Activated CD4-positive, alpha-beta memory T cell treated with anti-CD3 and anti-CD28 coated beads for 36 hours (primary cell): ENCODE measurements at places on chromosomes 2 and 18.

DNA sequence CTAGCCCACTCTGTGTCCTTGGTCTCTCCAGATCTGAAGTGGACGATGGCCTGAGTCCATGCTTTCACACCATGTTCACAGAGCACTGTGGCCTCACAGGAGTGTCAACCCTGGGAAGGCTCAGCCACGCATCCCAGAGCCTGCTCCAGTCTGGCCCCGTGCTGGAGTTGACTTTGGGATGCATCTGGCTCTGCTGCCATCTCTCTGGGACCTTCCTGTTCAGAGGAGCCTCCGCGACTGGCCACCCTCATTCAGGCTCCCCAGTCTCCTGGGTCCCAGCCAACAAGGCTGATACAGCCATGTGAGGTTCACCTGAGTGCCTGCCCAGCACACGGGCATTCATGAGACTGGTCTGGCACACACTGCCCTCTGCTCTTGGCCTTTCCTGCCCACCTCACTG is 199.7 kb upstream of the RAB6C start:
- DNase-seq, result no peak

GRCh38 chr2:216103213-216103612 is 5.9 kb upstream of the XRCC5 start:
- no peak for DNase-seq

DNA sequence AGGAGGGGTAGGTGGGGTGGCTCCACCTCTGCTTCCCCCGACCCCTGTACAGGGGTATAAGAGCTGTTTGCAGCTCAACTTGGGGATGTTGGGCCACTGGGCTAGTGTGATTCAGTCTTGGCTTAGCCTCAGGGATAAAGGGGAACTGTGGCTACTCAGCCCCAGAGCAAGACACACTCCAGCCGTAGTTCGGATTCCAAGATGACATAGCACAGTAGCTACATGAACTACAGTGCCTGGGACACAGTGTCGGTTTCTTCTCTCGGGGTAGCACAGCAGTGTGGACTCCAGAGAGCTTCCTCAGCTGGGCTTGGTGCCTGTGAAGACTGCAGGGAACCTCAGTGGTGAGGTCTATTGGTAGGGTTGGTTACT is 21.1 kb downstream of the CARF start:
- no peak for DNase-seq

GRCh38 chr18:21857871-21858270 is 117.3 kb downstream of the MIB1 start:
- DNase-seq, result no peak

DNA sequence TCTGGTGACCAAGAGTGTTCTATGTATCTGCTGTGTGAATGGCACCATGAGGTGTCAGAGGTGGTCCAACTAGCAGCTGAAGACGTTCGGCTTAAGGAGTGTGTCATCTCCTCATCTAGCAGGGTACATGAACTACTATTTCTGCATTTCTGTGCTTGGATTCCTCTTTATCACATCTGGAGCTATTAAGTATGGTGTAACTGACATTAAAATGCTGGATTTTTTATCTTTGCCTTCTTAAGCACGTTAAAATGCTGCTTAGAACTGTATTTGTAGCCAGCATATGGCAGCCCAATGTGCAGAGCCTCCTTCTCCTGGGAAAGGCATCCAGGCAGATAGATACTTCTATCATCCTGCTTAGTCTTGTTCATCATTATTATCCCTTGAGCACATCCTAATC is 409.3 kb upstream of the MMADHC start:
- no peak for DNase-seq

DNA sequence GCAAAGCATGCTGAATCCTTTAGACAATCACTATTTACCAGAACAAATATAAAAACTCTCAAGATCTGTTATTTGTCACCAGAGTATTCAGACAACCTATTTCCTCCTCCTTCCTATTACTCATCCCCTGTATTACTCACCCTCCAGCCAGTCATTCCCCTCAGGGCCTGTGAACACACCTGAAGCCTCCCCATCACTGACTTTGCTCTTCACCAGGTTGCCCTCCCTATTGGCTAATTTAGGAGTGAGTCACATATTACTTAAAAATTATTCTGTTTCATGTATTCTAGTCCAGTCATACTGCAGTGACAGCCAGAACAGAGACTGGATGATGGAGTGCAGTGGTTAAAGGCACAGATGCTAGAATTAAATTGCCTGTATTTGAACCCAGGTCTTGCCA is 3.7 kb upstream of the ATG16L1 start:
- peak; percentile 82 for DNase-seq

DNA sequence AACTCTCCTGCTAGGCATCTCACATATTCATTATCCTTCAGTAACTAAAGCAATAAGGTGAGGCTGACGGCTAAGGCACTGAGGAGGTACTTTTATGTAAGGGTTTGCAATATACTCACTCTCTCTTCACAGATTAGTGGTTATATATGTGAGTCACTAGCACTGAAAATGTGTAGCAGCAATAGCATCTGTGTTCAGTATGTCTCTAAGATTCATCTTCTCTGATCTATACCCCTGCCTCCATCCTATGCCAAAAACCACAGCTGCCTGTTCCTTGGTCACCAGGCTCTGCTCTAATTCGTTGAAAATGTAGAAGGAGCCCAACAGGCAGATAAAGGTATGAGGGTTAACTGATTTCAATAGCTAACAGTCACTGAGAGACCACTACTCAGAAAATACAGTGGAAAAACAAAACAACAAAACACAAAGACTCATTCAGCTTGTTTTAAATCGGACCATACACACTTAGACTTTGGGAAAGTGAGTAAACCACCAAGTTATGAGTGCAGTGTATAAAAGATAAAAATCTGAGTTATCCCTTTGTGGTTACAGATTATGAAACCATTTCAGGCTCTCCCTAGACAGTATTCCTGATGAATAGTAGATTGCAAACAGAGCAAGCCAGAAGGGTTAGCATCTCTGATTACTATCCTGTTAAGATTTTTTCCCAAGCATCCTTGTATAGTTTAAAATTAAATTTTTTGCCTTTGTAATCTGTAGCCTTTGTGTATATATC is 75.3 kb upstream of the CYP26B1 start:
- no peak for DNase-seq

DNA sequence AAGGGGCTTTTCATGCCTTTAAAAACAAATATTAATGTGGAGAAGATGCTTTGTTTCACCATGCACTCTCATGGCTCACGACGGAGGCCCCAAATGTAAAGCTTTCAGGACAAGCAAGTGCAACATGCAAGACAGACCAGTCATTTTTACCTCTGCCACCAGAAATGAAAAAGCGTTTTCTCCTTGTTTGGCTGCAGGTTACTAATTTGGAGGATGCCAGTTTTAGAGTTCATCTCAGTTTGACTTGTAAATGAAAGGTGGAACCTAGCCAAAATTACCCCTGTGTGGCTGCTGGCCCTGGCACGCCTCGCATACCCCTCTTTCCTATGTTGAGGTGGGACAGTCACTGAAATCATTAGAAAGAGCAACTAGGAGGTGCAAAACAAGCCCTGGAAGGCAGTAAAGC is 138.6 kb downstream of the BCL2 start:
- peak; percentile 73 for DNase-seq

DNA sequence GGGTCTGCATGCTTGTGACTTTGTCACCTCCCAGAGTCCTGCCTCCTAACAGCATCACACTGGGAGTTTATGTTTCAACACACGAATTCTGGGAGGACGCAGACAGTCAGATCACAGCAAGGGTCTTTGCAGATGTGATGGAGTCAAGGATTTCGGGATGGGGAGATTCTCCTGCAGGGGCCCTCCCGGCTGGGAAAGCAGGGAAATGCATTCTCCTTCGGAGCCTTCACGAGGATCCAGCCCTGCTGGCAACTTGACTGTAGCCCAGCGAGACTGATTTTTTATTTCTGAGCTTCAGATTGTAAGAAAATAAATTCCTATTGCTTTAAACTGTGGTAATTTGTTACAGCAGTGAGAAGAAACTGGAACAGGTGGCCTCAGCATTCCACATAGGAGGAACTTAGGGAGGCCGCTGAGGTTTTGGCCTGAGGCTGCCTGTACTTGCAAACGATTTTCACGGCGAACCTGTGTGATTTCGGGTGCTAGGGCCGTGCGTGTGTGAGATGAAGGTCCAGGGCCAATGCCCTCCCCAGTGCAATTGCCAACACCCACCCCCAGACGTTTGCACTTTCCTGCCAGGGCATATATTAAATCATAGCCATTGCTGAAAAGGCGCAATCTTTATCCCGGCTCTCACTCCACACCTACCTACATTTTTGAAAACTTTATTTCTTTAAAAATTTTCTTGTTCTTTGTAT is 79.8 kb downstream of the ASB1 start:
- DNase-seq, result no peak

GRCh38 chr2:130785466-130786055 is 30.2 kb downstream of the AMER3 start:
- no peak for DNase-seq

- DNase-seq, result peak; percentile 73
Measured at GRCh38 chr2:134282629-134283400, 28.9 kb downstream of the MGAT5 start.

DNA sequence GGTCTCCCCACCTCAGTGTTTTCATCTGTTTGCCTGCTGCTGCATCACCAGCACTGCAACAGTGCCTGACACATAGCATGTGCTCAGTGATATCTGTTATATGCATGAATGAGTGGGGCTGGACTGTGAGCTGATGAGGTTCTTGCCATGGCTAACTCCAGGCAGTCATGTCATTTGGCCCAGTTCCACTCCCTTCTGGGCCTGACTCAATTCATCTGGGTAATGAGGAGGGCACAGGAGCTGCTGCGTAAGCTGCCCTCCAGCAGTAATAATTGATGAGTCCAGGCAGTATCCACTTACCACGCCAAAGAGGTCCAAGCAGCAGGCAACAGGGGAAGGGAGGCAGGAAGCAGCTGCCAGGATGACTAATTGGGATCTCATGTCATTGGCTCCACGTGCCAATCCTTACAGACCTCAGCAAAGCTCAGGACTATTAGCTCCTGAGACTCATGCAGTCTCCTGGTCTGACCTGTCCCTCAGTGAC is 34.1 kb upstream of the MAT2A start:
- DNase-seq, result no peak

GRCh38 chr2:113080134-113080533 is 12.4 kb downstream of the IL1F10 start:
- DNase-seq, result peak; percentile 74

- no peak for DNase-seq
Measured at GRCh38 chr2:69217333-69218080, 169.5 kb downstream of the GFPT1 start.

DNA sequence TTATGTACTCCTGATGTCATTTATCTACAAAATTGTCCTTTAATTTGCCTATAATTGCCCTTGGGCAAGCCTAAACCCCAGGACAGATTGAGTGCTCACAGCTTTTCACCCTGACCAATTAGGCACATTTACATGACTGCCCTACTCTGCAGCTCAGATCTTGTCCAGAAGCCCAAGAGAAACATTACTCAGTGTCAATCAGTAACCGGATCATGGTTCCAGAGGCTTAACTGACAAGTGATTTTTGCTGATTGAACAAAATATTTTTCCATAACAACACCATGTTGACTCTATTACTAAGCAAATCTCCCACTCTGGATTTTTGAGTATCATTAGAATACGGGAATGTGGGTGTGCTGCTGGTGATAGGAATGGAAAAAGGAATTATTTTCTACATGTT is 465.4 kb upstream of the TNP1 start:
- DNase-seq, result no peak

DNA sequence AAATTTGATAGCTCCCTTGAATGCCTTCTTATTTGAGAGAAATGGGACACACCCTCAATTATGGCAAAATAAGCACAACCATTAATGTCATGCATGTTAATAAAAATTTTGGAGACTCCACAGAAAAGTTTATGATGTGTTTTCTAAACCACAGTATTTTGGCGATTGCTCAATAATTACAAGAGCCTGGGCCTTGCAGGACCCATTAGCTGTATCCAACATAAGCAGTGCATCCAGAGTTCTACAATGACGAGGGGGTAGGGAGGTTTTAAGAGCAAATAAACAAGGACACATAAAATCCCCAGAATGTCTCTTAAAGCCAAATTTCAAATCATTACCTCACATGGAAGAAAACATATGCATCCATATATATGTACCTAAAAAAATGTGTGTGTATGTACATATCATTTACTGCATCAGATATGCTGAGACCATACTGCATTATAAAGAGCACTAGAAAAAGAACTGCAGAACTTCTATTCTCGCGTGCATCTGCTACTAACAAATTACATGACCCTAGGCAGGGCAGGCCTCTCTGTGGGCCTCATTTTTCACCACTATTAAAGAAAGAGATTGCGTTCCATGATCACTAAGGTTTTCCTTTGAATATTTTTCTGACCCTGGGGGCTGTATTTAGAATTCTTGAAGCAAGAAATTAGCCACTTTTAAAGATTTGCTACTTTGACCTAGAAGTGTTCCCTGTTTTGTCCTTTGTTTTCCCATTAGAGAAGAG is 38.0 kb downstream of the CMPK2 start:
- no peak for DNase-seq

DNA sequence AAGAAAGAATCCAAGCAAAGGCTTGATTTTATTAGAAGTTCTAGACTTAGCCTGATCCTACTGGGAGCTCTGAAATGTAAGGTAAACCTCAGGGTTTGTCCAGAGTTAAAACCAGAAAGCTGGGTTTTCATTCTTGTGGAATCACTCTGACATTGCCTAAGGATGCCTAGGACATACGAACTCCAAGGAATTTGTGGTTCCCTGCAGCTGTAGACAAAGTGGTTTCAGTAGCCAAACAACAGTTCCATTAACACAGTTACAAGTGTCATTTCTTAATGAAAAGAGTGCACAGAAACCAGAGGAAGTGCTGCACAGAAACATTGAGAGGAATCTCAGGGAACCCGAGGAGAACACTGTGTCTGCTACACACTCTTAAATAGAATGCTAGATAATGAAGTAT is 221.4 kb upstream of the ST6GAL2 start:
- no peak for DNase-seq

GRCh38 chr2:20429528-20429927 is 17.3 kb upstream of the RHOB start:
- peak; percentile 8 for DNase-seq

DNA sequence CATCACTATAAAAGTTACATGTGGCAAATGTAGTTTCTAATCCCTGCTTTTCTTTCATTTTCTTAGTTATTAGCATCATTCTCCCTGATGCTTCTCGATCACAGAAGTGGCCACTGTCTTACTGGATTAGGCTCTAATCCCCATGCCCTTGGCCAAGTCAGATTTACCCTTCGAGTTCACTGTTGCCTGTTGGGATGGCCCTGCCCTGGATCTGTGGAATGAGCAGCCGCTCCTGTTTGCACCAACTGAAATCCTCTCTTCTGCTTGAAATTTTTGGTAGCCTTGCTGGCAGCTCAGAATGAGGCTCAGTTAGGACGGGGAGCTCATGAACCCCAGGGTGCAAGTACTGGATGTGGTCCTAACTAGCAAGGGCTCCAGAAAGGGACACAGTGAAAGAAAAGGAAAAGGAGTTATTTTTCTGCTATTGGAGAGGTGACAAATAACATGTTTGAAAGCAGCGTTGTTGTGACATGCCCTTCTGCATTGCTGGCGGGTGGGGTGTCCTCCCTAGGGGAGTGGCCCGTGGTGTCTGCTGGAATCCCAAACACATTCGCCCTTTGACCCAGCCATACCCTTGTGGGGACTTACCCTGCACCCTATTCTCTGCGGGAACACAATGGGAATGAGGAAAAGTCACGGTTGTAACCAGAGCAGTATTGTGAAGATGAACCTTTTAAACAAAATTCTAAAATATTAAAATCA is 34.5 kb downstream of the RBFA start:
- no peak for DNase-seq

GRCh38 chr18:22311301-22311700 is 106.4 kb downstream of the CTAGE1 start:
- no peak for DNase-seq
